ENCODE measurements at places on chromosomes 11 and 22.

DNA sequence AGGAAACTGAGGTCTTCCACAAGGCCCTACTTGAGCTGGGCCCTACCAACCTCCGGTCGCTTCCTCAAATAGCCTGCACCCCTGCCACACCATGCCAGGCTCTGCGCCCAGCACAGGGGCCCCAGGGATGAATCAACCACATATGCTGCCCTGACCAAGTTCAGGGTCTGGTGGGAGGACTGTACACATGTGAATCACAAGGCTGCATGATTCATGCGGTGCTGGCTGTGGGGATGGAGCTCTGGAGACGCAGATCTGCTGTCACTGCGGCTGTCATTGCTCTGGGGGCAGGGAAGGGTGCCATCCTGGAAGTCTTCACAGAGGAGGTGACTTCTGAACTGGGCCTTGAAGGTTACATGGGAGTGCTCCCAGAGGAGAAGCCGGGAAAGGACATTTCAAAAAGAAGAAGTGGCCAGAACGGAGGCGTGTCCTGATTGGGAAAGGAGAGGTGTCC is 21.5 kb downstream of the CYTH4 start:
- DNase-seq = no peak

DNA sequence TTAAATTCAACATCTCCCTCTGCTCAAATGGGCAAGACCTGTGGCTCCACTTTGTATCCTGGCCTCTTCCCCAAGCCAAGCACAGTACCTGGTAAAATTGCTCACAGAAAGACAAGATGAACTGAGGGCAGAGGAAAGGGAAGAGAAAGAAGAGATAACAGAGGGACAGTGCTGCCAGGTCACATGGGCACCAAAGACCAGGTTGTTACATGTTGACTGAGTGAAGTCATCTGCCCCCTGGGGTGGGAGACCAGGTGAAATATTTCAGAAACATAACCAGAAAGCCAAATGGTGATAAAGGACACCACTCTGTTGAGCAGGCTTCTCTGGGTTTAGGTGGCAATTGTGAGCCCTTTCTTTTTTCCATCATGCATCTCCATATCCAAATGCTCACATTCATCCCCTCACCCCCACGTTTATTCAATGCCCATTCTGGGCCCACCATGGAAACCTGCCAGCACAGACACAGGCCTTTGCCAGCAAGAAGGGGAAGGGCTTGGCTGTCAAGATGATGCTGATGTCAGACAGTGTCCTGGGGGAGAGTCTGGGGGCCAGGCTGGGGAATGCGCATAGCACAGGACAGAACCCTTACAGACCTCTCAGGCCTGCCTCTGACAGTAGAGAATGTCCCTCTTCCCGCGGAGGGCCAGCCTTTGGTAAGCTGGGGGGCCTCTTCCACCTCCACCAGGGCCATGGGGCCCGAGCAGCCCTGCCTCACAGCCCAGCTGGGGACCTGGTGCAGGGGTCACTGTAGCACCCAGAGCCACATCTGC is 51.6 kb downstream of the DGCR2 start:
- no peak for DNase-seq

DNA sequence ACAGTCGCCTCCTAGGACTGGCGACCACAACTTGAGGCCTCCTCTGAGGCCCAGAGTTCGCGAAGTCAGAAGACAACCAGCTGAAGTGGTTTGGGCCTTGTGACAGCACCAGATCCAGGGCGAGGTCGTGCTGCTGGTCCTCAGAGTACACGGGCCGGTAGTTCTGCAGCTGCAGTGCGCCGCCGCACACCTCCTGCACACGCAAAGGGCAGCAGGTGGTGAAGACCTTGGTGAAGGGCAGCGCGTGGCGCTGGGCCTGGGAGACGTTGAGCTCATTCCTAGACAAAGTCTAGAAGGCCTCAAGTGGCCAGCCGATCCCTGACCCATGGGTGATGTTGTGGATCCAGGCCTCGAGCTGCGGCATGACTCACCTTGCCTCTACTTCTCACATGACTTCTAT is 18.2 kb downstream of the CD3E start:
- no peak for DNase-seq

DNA sequence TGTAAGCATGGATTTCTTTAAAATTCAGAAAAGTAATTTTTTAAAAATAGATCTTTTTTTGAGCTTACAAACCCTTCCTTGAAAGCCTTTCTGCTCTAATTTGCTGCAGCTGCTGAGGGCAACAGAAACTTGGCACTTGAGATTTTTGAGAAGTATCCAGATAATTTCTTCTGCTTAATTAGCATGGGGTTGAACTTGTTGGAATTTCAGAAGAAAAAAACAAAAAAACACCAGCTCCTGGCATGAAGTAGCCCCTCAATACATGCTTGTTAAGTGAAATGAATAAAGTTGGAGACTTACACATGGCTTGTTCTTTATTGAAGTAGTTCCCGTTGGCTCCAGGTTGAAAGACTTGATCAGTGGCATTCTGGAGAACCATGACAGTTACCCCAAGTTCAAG is 331.4 kb upstream of the RAG2 start:
- DNase-seq = no peak

DNA sequence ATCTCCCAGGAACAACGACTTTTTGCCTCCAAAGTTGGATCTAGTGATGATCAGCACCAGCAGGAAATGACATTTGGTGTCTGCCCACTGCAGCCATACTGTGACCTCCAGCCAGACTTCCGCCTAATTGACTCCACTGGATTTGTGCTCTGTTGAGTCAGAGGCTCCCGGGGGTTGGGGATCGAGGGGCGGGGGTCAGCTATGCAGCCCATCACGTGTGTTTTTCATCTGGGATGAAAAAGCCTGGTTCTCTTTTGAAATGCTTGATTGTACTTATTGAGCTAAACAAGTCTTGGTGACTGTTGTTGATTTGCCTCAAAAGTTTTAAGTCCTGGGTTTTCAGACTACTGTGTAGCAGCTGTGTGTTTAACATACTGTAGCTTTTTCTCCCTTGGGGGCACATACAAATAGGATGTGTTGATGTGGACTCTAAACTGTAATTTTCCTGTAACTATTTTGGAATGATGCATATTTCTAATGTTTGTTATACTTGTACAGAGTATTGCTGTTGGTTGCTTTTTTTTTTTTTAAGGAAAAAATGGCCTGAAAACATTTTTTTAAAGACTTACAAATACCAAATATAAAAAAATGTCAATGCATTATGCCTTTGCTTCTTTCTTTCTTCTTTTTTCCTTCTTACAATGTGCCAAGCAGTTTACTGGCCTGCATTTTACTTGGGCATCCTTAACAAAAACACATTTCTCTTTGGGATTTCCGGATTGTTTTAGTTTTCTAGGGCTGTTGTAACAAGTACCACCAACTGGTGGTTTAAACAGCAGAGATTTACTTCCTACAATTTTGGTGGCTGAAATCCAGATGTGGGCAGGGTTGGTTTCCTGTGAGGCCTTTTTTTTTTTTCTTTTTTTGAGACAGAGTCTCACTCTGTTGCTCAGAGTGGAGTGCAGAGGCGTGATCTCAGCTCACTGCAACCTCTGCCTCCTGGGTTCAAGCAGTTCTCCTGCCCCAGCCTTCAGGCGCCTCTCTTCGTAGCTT is 46.1 kb upstream of the OR4B1 start:
- no peak for DNase-seq

- DNase-seq = no peak
Measured at GRCh38 chr11:70109006-70109405, 30.9 kb downstream of the ANO1 start.

DNA sequence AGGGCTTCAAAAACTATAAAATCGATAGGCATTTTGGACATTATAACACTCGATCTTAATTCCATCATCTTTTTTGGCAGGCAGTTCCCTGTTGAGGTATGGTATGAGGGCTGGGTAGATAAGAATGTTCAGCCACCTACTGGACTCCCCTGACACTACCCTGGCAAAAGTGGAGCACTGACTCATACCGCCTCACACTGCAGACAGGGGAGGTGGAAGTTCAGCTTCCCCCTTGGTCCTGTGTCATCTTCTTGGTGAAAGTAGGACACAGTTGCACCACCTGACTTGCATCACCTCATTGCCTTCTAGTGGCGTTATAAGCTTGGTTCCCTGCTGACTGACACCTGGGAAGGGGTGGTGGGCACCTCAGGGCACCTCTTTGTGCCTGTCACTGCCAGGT is 30.4 kb downstream of the PAAF1 start:
- DNase-seq = no peak

GRCh38 chr22:23225724-23226496 is 45.6 kb downstream of the BCR start:
- DNase-seq = no peak

DNA sequence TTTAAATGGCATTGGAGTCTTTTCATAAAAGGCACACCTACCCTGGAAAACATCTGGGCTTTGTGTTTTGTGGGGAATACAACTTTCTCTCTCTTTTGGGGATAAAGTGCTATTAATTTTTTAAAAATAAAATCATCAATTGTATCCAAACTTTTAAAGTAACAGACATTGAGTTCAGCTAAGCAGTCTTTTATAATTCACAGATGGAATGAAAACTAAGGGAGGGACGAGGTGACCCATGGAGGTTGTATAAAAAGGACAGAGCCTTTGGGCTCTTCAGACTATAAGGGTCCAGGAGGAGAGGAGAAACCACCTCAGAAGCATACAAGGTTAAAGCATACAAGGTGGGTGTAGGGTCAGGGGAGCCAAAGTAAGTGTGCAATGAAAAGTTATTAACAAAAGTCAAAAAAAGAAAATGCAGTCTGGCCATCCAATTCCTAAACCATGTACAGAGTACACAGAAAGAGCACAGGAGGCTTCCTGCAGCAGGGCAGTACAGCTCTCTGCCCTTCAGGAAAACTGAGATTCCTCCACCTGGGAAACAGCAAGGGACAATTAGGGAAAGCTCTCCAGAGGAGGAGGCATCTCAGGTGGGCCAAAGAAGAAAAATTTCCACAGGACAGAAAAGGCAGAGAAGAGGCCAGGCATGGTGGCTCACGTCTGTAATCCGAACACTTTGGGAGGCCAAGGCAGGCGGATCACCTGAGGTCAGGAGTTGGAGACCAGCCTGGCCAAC is 10.5 kb downstream of the KLHL22 start:
- no peak for DNase-seq

GRCh38 chr22:42993651-42994275 is 21.2 kb downstream of the PACSIN2 start:
- no peak for DNase-seq

- DNase-seq = no peak
Measured at GRCh38 chr11:66542362-66542761, 3.5 kb downstream of the ZDHHC24 start.

DNA sequence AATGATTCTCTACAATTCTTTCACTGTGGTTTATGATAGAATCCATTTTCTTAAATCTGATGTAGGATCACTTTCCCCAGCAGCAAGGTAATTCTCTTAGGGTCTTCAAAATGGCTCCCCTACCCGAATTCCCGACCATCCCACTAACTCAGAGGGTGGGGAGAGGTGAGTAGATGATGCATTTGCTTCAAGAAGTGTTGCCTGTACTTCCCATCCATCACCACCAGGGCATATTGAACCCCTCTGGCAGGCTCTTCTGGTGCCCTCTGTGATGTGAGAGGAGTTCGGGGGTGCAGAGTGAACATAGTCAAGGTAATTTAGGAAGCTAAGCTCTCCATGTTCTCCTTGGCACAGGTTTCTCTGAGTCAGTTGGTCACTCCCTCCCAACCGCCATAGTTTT is 52.3 kb downstream of the ZNRF3 start:
- DNase-seq = no peak

GRCh38 chr11:66126808-66127555 is 56.9 kb downstream of the PACS1 start:
- DNase-seq = no peak

GRCh38 chr11:115696563-115696962 is 192.3 kb upstream of the CADM1 start:
- DNase-seq = no peak

- DNase-seq = no peak
Measured at GRCh38 chr11:70630816-70631623, 232.7 kb downstream of the CTTN start.

DNA sequence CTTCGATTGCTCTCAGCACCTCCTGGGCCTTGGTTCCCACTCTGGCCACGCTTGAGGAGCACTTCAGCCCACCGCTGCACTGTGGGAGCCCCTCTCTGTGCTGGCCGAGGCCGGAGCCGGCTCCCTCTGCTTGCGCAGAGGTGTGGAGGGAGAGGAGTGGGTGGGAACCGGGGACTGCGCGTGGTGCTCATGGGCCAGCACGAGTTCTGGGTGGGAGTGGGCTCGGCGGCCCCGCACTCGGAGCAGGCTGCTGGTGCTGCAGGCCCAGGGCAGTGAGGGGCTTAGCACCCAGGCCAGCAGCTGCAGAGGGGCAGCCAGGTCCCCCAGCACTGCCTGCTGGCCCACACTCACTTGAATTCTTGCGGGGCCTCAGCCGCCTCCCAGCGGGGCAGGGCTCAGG is 12.2 kb downstream of the OR4B1 start:
- no peak for DNase-seq

DNA sequence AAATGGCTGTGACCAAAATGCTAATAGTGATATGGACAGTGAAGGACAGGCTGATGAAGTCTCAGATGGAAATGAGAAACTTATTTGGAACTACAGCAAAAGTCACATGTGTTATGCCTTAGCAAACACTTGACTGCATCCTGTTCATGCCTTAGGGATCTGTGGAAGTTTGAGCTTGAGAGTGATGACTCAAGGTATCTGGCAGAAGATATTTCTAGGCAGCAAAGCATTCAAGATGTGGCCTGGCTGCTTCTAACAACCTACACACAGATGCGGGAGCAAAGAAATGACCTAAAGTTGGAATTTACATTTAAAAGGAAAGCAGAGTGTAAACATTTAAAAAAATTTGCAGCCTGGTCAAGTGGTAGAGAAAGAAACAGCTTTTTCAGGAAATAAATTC is 28.1 kb upstream of the CD81 start:
- DNase-seq = no peak

DNA sequence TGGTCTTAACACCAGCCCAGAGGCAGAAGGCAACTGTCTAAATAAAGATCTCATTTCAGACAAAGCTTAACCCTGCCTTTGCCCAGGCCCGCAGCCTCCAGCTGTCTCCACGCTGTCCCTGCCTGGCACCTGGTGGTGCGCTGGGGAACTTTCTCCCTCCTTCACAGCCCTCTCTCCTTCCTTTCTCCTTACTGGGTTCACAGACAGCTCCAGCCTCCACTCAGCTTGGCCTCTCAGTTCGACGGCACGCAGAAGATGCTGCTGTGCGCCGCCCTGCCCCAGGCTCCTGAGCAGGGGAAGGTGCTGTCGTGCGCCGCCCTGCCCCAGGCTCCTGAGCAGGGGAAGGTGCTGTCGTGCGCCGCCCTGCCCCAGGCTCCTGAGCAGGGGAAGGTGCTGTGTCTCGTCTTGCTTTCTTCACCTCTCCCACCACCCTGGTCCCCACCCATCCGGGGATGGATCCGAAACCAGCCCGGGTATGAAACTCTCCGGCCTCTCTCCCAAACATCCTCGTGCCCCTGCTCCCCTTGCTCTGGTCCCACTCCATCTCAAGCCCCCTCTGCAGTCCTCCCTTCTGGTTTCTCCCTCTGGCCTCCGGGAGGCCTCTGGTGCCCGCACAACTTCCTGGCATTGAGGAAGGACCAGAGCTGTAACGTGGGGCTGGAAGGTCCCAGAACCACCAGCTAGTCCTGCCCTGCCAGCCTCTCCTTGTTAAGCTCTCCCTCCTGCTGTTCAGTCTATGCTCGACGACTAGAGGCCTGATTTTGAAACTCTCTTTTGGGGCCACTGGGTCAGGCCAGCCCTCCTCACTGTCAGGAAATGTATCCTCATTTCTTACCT is 22.9 kb upstream of the JAM3 start:
- DNase-seq = no peak

Measured in GM18507 (cell line).